ENCODE measurements at places on chromosomes 2 and 18. TPM values are rescaled to one million over a fixed set of nuclear protein-coding genes. Genes with fewer than 3 reads are reported as not detected.

Gene CFAP53
- 1.2 TPM for total RNA-seq

Gene GBX2
- not detected for total RNA-seq

GRCh38 chr2:181662287-181662686 lies 5.4 kb upstream of the CERKL start:
- H3K27ac ChIP-seq = no peak overlapping the region
- no peaks in the 10 kb centered on the region for H3K4me1 ChIP-seq
- H3K4me3 ChIP-seq = no peak overlapping the region
- H3K27me3 ChIP-seq = peaks cover 33% of the 10 kb centered on the region

DNA sequence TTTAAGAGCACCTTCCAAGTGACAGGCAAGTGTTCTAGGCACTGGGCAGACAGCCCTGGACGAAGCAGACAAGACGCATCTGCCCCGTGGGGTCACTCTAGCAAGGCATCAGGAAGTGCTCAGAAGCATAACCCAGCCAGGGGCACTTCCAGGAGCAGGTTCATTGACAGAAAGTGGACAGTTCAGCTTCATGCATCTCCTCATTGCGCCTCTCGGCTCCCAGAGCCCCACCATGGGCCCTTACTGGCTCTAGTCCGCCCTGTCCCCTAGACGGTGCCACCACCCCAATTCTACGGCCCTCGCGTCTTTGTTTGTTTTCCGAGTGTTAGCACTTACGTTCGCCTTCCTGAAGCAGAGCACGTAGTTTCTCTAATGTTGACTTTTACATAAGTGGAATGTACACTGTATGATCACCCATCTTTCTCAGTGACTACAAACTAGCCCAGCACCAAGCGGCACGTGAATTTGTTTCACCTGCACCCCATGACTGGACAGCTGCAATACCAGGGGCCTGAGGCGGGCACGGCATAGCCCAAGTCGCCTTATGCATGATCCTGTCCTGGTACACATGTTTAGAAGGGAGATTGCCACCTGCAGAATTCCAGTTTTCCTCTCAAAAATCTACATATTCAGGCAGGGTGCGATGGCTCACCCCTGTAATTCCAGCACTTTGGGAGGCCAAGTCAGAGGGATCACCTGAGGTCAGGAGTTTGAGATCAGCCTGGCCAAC lies 33.2 kb downstream of the SNED1 start:
- H3K27ac ChIP-seq = peak overlapping the region; percentile 47
- H3K4me3 ChIP-seq = no peak overlapping the region
- H3K27me3 ChIP-seq = no peaks in the 10 kb centered on the region
- peaks cover 10% of the 10 kb centered on the region for H3K36me3 ChIP-seq
- no peak for DNase-seq

DNA sequence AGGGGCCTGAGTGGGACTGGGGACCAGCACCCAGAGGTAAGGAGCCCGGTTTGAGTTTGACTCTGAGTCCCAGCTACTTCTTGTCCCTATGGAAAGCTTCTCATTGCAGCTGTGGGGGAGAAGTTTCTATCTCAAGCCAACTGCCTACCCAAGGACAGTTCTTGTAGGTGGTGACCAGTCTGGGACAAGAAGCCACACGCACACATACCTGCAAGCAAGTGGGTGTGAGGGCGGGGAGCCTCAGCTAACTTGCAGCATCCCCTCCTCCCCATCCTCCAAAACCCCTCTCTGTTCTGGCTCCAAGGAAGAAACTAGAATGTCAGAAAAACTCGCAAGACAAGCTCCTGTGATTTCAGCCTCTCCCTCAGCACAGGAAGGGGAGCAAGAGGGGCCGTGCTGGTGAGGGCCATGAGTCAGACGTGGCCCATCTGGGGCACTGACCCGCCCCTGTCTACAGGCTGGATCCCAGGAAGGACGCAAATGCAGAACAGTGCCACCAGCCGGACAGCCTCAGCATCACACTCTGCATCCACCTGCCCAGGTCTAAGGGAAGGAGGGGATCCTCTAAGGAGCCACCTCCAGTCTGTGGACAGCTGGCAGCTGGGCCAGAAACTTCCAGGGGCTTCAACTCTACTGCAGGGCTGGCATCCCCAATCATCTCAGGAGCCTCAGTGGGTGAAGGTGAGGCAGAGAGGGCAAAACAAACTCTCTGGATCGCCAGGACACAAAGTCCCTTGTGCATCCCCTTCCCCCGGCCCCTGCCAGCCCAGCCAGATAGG lies 103.4 kb downstream of the TNS1 start:
- H3K4me1 ChIP-seq = peaks cover 3% of the 10 kb centered on the region
- no peak overlapping the region for H3K4me3 ChIP-seq
- peaks cover 3% of the 10 kb centered on the region for H3K27me3 ChIP-seq
- no peaks in the 10 kb centered on the region for H3K36me3 ChIP-seq
- DNase-seq = no peak

- no peaks in the 10 kb centered on the region for H3K36me3 ChIP-seq
- H3K27ac ChIP-seq = no peak overlapping the region
- H3K4me1 ChIP-seq = no peaks in the 10 kb centered on the region
- H3K27me3 ChIP-seq = no peaks in the 10 kb centered on the region
- no peak for DNase-seq
- H3K4me3 ChIP-seq = no peak overlapping the region
These were observed 9.2 kb upstream of the DNAJB2 start for GRCh38 chr2:219270055-219270372.

GRCh38 chr2:68837861-68838341 lies 33.3 kb downstream of the BMP10 start:
- no peaks in the 10 kb centered on the region for H3K27me3 ChIP-seq
- peaks cover 23% of the 10 kb centered on the region for H3K4me1 ChIP-seq
- DNase-seq = no peak
- H3K36me3 ChIP-seq = no peaks in the 10 kb centered on the region
- H3K27ac ChIP-seq = no peak overlapping the region

DNA sequence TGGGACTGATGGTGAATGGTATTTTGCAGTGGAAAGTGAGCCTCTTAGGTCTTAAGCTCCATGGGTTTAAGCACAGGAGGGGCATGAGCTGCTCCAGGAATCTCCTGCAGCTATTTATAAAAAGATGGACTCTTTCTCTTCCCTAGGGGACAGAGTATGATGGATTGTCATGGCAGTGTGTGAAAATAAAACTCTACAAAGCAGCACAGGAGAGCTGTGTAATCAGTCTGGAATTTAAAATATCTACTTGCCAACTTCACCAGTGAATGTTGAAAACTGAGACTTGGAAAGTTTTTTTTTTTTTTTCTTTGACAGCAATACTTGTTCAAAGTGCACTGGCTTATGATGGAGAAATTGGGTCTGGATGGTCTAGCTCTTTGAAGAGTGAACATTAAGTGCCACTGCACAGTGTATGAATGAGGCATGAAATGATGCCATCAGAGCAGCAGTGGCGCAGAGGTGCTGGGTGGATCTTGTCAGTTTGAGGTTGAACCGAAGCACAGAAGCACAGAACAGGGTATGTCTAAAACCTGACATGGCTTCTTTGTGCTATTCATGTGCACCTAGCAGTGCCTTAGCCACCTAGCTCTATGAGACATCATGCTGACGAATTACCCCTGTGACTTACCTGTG lies 245.4 kb downstream of the PTPRM start:
- no peak overlapping the region for H3K27ac ChIP-seq
- H3K36me3 ChIP-seq = peaks cover 2% of the 10 kb centered on the region
- H3K4me3 ChIP-seq = no peak overlapping the region
- H3K27me3 ChIP-seq = no peaks in the 10 kb centered on the region
- H3K4me1 ChIP-seq = no peaks in the 10 kb centered on the region

DNA sequence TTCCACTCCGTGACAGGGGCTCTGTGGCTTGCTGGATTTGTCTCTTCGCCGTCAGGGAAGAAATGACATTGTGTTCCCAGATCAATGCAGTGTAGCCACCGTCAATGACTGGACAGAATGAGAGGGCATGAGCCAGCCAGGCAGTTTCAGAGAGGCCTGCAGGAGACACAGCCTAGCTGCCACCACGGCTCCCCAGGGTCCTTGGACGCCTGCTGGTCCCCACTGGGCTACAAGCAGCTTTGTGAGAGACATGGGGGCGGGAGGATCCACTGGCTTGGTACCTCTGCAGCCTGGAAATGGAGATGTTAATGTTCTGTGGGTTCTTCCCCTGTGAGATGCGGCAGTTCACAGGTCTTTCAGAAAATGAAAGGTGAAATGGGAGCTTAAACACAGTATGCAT lies 12.1 kb upstream of the AMER3 start:
- H3K27ac ChIP-seq = no peak overlapping the region
- H3K36me3 ChIP-seq = no peaks in the 10 kb centered on the region
- H3K4me3 ChIP-seq = no peak overlapping the region
- no peaks in the 10 kb centered on the region for H3K4me1 ChIP-seq

GRCh38 chr2:218260742-218261422 lies at the start of gene GPBAR1:
TSS of gene GPBAR1 (plus strand) at chr2:218261015. CDS start at chr2:218262725, 1,710 bp downstream.
- H3K27me3 ChIP-seq = no peaks in the 10 kb centered on the region
- H3K4me3 ChIP-seq = no peak within 1 kb of the TSS
- no peak for DNase-seq
- peak within 1 kb of the TSS; percentile 63 for H3K27ac ChIP-seq

DNA sequence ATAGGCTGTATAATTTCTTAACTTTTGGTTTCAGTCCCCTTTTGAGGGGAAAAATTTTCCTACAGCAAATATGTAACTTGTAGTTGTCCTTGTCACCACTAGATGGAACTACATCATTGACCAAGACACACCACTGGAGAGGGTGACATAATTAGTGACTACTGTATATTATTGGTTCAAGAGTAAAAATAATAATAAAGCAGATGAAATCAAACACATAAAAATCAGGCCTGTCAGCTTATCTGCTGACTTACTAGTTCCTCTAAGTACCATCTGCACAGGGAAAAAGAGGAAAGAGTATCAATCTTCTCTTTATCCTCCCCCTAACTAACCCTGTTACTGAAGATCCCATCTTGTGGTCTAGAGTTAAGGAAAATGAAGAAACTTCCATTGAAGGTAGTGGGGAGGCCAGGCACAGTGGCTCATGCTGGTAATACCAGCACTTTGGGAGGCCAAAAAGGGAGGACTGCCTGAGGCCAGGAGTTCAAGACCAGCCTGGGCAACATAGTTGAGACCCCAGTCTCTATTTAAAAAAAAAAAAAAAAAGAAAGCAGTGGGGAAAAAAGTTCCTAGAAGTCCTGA lies 29.6 kb upstream of the ENOSF1 start:
- H3K4me3 ChIP-seq = no peak overlapping the region
- H3K27ac ChIP-seq = no peak overlapping the region
- no peak for DNase-seq

DNA sequence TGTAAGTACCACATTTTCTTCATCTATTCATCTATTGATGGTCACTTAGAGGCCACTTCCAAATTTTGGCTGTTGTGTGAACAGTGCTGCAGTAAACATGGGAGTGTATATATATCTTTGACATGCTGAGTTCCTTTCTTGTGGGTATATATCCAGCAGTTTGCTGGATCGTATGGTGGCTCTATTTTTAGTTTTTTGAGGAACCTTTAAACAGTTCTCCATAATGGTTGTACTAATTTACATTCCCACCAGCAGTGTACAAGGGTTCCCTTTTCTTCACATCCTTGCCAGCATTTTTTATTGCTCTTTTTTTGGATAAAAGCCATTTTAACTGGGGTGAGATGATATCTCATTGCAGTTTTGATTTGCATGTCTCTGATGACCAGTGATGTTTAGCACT lies 7.3 kb upstream of the ATP5MC3 start:
- DNase-seq = no peak
- no peak overlapping the region for H3K27ac ChIP-seq
- no peaks in the 10 kb centered on the region for H3K4me1 ChIP-seq
- peaks cover 2% of the 10 kb centered on the region for H3K36me3 ChIP-seq
- H3K4me3 ChIP-seq = no peak overlapping the region

DNA sequence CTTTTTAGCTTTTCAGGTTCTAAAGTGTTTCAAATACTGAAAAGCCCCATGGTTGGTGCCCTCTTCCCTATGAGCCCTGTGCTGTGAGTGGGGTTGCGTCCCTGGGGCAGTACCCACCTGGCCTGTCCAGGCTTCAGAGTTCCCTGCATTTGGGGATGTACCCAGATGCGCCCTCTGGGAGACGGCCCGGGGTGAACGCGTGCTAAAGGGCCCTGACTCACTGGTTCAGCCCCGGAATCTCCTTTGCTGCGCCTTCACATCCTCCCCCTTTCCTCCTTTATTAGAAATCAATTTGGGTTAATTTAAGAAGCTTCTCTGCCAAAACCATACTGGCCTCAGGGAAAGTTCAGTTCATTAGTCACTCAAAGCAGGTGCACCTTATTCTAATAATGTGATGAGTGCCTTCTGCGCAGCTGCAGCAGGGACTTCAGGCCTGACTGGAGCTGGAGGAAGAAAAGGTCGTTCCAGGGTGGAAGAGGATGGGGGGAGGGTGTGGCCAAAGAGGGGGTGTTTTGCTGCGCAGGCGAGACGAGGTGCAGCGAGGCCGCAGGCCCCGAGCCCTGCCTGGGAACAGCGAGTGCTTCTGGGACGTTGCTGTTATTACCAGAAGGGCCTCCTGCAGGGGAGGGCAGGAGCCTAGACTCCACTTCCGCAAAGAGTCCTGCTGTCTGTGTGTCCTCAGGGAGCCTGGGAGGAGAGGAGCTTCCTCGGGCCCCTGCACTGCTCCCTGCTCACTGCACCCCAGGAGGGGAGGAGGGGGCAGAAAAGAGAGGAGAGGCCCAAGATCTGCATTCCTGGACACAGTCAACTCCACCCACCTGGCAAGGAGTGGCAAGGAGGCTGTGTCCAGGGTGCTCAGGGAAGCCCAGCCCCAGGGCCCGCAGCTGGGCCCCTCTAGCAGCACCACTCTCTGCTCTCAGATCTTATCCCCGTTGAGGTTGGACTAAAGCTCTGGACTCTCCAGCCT lies 223.2 kb upstream of the PXDN start:
- no peaks in the 10 kb centered on the region for H3K4me1 ChIP-seq
- H3K4me3 ChIP-seq = no peak overlapping the region
- no peak overlapping the region for H3K27ac ChIP-seq
- no peaks in the 10 kb centered on the region for H3K36me3 ChIP-seq
- H3K27me3 ChIP-seq = peaks cover 2% of the 10 kb centered on the region

- DNase-seq = no peak
- H3K4me1 ChIP-seq = no peaks in the 10 kb centered on the region
- no peaks in the 10 kb centered on the region for H3K27me3 ChIP-seq
- H3K36me3 ChIP-seq = no peaks in the 10 kb centered on the region
- H3K4me3 ChIP-seq = no peak overlapping the region
These were observed 772.2 kb downstream of the SUCLG1 start for GRCh38 chr2:83686863-83687262.

DNA sequence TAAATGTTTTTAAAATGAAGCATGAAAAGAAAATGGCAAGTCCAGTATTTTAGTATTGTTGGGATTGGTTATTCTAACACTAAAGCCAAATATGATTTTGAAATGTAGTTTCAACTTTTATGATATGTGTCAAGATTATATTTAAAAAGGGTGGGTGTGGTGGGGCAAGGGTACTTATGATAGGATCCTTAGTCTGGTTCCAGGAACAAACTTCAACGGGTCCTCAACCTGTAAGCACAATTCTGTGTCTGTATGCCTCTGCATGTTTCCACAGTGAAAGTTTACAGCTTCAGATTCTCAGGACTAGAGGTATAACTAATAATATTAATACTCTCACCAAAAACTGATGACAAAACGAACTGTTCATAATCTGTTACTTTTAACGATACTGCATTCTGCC lies 5.8 kb downstream of the USP34 start:
- no peaks in the 10 kb centered on the region for H3K36me3 ChIP-seq
- no peaks in the 10 kb centered on the region for H3K27me3 ChIP-seq
- H3K27ac ChIP-seq = no peak overlapping the region

Data from naive thymus-derived CD8-positive, alpha-beta T cell (primary cell).